Stimulated activated CD8-positive, alpha-beta memory T cell treated with anti-CD3 and anti-CD28 coated beads, Interleukin-4, amount 100 ng/mL, for 4 hours (primary cell): ENCODE measurements at places on chromosomes 16 and 17.

DNA sequence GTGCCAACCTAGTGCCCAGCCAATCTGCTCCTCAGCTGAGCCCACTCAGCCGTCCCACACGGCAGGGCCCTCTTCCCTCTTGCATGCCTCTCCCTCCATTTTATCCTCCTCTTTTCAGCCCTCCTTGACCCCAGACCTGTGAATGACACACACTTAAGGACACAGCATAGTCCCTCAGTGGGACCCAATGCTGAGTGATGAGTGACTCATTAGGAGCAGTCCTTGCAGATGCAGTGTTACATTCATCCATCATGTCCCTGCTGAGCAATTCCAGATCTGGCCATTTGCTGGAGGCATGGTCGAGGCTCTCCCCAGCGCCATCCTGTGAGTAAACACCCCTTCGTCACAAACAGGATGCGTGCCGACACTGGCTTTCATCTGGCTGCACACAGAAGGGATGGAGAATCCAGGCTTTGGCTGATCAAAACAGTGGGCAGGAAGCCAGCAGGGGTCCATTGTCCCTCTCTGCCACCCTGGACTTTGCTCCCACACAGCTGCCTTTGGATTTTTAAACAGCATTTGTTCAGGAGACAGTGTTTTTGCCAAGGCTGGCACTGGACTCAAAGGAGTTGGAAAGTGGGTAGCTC is 122.6 kb downstream of the AXIN2 start:
- DNase-seq = no peak

- no peak for DNase-seq
These were observed 30.5 kb downstream of the KSR1 start for GRCh38 chr17:27486741-27487140.

GRCh38 chr16:69166221-69166833 is 20.6 kb upstream of the SNTB2 start:
- DNase-seq = peak; percentile 37

DNA sequence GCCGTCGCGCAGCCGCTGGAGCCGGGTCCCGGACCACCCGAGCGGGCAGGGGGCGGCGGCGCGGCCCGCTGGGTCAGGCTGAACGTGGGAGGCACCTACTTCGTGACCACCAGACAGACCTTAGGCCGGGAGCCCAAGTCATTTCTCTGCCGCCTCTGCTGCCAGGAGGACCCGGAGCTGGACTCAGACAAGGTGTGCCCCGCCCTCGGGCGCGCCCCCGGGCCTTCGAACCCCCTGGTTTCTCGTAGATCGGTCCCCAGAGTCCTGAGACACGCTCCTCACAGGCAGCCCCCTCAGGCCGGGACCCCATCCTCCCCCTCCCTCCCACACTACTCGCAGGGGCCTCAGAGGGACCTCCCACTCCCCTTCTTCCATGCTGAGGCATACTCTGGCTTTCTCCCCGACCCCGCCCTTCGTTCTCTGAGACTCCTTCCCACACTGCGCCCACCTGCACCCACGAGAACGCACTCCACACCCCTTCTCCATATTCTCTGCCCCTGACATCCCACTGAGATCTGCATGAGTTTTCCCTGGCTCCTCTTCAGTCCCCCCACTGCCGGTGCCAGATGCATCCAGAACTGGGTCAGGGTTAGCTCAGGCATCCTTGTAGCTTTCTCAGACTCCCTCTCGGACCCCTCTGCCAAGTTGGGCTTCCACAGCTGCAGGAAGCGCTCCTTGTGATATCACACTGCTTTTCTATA is 523 bp downstream of the KCTD2 start:
- no peak for DNase-seq

DNA sequence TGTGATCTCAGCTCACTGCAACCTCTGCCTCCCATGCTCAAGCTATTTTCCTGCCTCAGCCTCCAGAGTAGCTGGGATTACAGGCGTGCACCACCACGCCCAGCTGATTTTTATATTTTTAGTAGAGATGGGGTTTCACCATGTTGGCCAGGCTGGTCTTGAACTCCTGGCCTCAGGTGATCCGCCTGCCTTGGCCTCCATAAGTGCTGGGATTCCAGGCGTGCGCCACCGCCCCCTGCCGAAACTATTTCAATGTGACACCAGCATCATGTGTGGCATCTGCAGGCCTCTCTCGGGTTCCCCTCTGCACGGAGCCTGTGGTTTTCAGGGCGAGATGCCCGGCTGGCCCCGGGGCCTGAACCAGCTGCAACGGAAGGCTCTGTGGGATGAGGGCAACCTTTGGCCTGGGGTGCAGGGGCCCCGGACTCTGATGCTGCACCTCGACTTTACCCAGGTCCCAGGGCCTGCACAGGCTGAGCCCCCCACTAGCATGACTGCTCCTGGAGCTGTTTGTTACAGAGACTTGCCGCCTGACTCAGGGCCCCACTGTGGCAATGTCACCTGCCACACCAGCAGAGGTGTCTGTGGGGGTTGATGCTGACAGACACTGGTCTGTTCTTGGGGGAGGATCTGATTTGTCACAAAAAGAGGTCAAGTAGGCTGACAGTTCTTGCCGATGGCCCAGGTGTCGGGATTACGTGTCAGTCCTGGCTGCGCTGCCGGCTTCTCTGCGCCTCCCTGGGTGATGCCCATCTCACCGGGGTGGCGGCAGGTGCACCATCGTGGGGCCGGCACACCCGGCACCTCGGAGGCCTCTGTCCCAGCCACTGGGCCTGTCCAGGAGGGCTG is 8.6 kb upstream of the TEX19 start:
- DNase-seq = no peak

GRCh38 chr17:5592382-5592781 is 8.1 kb upstream of the NLRP1 start:
- no peak for DNase-seq

GRCh38 chr17:52606590-52606989 is 448.1 kb upstream of the CA10 start:
- no peak for DNase-seq

DNA sequence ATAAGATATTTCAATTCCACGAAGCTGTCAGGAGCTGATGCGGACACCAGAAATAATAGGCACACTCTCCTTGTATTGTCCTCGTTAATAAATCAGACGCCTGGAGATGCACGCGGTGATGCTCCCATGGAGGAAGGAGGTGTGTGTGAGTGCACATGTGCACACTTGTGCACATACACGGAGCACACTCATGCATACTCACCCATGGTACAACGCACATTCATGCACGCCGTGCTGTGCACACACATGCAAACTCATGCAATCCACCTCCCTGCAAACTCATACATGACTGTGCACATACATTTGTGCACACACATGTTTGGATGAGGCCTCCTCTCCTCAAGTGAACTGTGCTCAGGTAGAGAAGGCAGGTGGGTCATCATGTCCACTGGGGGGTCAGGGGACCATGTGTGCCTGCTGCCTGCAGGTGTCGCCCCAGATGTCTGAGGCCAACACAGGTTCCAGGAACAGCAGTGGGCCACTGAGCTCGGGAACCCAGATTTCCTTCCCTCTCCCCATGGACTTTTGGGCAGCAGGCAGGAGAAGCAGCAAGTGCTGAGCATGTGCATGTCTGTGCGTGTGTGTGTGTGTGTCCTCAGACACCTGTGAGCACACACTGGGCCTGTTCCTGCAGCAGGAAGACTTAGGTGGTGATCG is 165.3 kb downstream of the SDK2 start:
- DNase-seq = no peak

DNA sequence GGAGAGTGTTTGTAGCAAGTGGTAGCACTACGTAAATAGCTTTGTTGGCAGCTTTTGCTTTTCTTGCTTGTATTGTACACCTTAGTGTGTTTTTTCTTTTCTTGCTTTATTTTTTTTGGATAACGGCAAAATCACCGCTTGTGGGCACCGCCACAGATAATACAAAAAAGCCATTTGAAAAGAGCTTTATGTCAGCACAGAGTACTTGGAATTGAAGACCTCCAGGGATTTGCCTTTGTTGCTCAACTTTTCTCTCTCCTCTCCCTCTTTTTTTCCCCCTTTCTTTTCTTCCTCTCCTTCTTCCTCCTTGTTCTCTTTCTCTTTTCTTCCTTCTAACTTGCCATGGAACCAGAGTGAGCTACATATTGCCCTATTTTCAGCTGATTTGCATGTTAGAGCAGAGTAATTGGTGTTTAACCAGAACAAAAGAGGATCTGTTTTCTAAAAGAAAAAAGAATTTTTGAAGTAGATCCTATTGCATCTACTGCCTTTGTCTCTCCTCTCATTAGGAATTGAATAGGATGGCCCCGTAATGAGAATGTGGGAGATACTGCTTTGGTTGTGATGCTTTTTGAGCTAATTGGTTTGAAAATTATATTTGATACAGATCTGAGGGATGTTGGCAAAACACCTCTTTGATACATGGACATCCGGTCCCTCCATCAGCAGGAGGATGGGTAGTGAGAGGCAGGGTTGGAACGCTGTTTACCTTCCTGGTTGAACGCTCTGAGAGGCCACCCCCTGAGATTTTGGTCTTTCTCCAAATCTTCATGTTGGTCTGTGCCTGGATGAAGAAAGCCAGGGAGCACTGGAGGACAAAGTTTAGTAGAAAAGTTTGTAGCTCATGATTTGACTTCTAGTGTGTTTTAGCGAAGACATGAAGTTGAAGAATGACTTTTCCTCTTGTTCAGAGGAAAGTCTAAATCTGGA is 85.6 kb downstream of the MSI2 start:
- no peak for DNase-seq

- no peak for DNase-seq
These were observed 1904.9 kb downstream of the TP53TG3F start for GRCh38 chr16:35364263-35364662.

DNA sequence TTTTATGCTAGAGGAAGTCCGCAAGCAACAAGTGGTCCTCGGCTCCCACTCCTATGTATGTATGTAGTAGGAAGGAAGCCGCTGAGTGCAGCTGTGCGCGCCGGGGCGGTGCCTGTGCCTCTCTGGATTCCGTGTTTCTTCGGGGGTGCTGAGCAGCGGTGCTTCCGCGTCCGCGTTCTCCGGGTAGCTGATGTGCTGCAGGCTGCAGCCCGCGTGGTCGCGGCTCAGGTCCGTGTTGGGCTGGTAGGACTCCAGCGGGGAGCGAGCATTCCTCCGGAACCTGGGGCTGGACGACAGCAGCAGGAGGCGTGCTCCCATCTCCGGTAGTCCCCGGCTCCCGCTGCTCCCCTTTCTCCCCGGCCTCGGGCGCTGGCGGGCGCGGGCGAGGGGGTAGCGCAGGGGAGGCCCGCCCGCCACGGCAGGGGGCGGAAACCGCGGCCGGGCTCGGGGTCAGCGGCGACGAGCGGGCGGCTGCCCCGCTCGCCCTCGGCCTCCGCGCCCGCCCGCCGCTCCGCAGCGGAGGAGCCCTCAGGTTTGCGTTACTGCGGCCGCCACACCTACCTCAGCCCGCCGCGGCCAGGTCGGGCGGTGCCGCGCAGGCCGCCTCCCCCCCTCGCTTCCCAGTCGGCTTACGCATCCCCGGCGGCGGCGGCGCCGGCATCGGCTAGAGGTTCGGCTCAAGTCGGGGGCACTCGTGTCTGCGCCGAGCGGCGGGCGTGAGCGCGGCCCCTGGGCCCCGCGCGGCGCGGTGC is 487 bp downstream of the C17orf67 start:
- DNase-seq = peak; percentile 45

GRCh38 chr17:31857920-31858641 is 963 bp downstream of the COPRS start:
- no peak for DNase-seq

DNA sequence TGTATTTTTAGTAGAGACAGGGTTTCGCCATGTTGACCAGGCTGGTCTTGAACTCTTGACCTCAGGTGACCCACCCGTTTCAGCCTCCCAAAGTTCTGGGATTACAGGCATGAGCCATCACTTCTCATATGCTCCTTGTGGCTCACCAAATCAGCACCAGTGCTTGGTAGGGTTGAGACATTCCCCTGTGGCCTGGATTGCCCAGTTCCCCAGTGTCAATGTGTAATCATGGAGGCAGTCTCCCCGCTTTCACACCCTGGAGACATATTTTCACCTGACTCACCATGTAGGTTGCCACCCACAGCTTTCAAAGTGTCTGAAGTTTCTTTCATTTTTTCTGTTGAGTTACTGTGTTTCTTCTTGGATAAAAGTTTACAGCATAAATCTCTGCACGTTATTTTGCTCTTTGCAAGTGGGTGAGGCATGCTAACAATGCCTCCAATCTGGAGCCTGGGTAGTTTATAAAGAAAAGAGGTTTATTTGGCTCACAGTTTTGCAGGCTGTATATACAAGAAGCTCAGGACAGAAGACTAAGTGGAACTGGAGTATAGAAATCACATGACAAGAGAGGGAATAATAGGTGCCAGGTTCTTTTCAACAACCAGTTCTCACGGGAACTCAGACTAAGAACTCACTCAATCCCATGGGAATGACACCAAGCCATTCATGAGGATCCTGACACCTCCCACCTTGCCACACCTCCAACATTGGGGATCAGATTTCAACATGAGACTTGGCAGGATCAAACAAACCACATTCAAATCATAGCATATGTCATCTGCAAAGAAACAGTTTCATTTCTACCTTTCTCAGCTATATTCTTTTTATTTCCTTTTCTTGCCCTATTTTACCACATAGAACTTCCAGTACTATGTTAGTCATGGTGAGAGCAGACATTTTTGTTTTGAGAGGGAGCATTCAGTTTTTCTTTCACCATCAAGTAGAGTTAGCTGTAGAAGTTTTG is 113.2 kb downstream of the PHKB start:
- DNase-seq = no peak

DNA sequence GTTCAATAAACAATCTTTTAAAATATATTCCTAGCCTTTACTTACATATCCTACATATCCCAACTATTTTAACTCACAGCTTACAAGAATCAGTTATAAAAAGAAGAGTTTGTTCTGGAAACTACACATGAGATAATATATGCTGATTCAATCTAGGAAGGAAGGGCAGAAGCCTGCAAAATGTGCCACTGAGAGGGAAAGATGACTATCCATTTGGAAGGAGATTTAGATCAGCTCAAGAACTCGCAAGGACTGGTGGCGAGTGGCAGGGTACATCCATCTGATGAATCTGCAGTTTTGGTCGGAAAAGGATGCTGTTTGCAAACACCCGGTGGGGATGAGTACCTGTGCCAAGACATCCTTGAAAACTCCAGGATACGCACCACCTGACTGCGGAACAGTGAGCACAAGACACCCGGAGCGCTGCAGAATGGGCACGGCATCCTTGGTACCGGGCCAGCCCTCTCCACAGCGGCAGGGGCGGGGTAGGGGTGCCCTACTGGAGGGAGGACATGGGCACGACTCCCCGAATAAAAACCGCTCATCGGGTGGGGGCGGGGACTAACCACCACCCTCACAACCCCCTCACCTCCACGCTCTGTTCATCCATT is 723 bp downstream of the TRIM37 start:
- peak; percentile 57 for DNase-seq

- DNase-seq = no peak
These were observed 8.4 kb downstream of the SOST start for GRCh38 chr17:43750153-43750552.

GRCh38 chr16:83351846-83352245 is 455.9 kb upstream of the HSBP1 start:
- DNase-seq = no peak

DNA sequence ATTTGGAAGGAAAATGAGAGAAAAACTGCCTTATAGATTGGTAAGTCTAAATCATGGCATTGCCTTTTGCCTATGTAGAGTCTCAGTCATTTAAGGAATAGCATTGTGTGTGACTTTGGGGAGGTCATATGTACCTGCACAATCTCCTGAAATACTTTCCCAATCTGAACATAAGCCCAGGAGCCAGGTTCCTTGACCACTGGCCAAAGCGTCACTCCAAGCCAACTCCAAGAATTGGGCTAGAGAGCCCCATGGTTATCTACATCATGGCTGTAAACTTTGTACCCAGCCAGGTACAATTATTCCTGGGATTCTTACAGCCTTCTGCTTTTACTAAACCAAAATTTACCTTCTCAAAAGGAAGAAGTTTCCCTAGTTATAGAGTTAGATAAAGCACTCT is 40.8 kb upstream of the MED13 start:
- DNase-seq = no peak

- no peak for DNase-seq
These were observed 11.2 kb upstream of the CPSF4L start for GRCh38 chr17:73272906-73273218.
